ENCODE measurements at places on chromosomes 5 and 9.
A peak's percentile ranks its signal among the peaks of the same experiment; 100 is the strongest.

DNA sequence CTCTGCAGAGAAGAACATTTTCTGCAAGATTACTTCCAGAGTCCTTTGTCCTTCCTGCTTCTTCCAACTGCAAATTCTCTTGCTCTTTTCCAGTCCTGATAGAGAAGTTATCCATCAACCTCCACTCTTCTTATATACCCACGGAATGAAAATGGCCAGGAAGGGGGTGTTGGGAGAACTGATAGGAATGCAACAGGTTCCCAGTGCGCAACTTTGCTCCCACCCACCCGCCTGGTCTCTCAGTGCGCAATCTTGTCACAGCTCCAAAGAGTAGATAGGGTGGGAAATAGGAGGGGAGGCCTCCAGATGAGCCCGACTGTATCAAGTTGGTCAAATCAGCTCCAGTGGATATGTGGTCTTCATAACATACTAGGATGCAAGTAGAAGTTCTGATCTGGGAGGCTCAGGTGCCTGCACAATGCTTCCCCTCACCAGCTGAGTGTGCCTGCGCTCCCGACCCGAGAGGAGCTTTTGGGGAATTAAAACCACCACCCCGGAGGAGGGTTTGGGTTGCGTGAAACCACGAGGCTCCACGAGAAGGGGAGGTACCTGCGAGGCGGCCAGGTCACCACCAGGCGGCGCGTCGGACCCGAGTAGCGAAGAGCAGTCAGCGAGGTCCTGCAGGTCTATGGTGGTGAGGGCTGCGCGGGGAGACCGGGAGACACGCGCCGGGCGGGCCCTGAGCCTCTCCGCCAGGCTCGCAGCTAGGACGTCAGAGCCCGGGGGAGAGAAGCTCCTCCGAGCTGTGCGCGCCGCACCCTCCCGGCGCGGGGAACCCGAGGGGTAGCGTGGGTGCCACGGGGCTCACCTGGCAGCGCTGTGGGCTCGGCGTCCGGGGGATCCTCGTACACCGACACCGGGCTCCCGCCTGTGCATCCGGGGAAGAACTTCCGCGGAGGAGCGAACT is 835 bp downstream of the MCIDAS start:
- no peak for DNase-seq

DNA sequence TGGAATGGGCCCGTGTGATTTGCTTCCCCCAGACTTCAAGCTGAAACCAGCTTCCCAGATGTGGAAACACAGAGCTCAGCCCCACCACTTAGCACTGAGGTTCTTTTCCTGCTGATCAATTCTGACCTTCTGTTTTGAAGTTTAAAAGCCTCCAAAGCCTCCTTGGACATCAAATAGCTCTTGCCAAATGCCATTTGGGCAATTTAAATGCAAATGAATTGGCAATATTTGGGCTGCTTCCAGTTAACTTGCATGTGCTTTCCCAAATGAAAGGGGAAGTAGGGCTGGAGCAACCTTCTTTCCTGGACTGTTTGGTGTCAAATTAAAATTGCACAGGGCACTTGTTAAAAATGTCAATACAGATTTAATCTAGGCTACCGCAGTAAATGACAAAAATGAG is 710.5 kb downstream of the TLR4 start:
- DNase-seq, result no peak

GRCh38 chr5:150434464-150434863 is 15.1 kb downstream of the RPS14 start:
- no peak for DNase-seq

GRCh38 chr9:89021154-89021803 is 30.0 kb downstream of the S1PR3 start:
- DNase-seq, result no peak

GRCh38 chr9:14198841-14199455 is 115.0 kb downstream of the NFIB start:
- no peak for DNase-seq

DNA sequence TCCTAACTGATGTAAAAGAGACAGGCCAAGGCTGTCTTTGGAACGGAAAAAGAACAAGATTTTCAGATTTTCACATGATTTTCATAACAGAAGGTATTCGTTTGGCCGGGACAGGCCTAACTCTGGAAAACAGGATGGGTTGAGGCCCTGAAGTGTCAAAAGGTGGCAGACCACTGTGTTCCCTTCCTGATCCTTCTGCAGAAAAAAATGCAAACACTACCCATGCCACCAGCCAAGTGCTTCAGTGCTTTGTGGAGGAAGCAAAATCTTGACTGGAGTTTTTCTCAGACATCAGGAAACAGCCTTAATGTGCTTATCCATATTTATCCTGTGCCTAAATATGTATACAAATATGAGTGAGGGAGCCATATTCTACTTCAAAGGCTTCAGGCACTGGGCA is 113.5 kb upstream of the IL6ST start:
- no peak for DNase-seq

DNA sequence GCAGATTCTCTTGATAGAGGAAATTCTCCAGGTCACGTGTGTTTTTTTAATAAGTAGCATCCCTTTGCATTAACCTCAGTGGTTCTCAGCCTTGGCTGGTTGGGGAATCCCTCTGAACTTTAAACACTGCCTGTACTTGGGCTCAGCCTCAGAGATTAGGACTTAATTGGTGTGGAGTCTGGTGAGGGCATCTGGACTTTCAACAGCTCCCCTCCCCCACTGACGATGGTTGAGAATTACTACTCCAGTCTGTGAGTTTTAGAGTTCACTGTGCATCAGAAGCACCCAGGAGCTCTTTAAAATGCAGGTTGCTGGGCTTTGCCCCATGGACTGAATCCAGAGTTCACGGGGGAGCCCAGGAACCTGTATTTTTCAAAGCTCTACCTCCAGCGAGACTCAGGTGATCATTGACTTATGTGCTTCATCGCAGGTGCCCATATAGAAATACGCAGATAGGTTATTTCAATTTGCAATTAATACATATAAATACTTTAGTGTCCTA is 71.4 kb downstream of the DAPK1 start:
- DNase-seq, result no peak

DNA sequence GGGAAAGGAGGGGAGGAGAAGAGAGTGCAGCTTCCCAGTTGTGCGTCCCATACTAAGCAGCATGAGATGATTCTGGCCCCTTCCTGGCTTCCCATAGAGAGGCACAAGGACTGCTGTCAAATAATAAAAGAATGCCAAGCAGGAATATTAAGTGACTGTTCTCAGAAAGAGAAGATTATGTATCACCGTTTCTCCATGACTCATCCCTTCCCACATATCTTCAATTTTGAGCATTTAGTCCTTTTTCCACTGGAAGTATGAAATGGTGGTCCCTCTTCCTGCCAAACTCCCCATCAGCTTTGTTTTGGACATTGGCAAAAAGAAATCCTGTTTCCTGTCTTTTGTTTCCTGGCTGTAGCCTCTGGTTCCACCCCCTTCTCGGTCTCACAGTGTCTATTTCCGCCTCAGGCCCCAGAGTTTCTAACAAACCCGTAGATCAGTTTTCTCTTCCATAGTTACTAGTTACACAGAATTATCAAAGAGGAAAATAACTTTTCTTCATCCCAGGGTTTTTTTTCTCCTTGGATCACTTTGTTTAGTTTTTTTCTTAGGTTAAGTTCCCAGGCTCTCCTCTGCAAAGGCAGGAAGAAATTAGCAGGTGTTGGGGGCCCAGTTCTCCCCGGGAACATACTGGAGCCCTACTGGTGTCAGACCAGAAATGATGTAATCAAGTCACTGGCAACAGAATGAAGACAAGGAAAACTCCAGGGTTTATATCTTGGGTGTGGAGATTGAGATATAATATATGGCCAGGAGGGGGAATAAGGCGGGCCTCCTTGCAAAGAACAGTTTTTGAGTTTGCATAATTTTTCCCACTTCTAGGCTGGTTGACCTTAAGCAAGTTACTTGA is 26.4 kb upstream of the ARHGAP26 start:
- DNase-seq, result peak; percentile 74

GRCh38 chr5:32127711-32128110 is 46.4 kb downstream of the GOLPH3 start:
- DNase-seq, result no peak

DNA sequence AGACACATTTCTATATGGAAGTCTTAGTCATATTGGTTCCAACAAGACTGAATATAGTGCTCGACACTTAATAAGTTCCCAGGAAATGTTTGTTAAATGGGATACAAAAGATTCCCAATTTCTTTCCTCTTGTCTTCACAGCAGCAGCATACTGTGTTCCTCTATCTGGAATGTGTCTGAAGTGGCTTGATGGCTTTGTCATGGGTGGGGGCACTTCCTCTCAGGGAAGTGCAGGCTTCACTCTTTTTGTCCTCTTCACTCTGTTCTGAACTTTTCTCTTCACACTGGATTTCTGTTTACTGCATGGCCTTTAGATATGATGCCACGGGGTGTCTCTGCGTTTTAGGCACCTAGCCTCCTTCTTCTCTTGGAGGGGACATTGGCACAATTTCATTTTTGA is 127.7 kb upstream of the C9orf72 start:
- no peak for DNase-seq

- DNase-seq, result no peak
These were observed 54.7 kb upstream of the TSLP start for GRCh38 chr5:111016801-111017200.

- DNase-seq, result no peak
These were observed 196.1 kb downstream of the ARRDC3 start for GRCh38 chr5:91187032-91187431.

DNA sequence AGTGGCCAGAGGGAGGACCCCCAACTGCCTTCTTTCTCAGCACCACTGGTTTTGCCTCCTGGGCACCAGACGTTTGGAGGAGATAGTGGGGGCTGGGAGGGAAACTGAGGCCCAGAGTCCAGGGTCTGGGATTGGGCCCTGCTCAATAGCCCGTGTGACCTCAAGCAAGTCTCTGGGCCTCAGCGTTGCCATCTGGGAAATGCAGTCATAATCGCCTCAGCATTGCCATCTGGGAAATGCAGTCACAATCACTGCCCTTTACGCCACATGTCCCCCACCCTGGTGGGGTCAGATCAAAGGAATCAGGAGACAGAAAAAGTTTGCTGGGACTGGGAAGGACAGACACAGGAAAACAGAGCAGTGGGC is 1.6 kb downstream of the SH2D3C start:
- DNase-seq, result no peak

- DNase-seq, result peak; percentile 3
These were observed 292.3 kb downstream of the SMARCA2 start for GRCh38 chr9:2307480-2307879.

DNA sequence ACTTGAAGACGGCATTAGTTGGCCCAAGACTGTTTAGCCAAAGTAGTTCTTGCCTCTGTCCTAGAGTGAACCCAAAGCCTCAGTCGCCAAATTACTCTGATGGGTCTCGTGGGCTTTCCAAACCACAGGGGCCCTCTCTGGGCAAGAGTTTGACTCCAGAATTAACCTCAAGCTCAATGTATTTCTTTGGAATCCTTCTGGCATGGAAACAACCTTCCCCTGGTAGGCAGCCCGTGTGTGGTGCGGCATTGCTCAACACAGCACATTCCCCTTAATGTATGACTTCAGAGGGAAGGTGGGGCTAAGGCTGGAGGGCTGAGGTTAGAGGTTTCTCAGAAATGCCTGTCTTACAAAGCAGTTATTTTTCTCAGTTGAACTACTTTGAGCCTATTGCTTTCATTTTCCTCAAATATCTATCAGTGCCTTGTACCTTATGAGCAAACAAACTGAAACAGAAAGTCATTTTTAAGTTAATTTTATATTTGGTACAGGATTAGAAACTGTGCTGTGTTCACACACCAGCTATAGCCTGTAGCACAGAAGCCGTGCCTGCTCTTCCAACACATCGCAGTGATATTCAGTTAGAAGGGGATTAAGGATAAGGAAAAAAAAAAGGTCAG is 123.9 kb upstream of the HAPLN1 start:
- DNase-seq, result no peak

- no peak for DNase-seq
These were observed 597 bp downstream of the SLC31A1 start for GRCh38 chr9:113221800-113222481.

- no peak for DNase-seq
These were observed 77.7 kb downstream of the EBF1 start for GRCh38 chr5:159021901-159022556.

GRCh38 chr5:60340965-60341471 is 358.9 kb downstream of the DEPDC1B start:
- DNase-seq, result no peak

GRCh38 chr9:86945728-86946200 is 1.5 kb downstream of the GAS1 start:
- DNase-seq, result no peak

DNA sequence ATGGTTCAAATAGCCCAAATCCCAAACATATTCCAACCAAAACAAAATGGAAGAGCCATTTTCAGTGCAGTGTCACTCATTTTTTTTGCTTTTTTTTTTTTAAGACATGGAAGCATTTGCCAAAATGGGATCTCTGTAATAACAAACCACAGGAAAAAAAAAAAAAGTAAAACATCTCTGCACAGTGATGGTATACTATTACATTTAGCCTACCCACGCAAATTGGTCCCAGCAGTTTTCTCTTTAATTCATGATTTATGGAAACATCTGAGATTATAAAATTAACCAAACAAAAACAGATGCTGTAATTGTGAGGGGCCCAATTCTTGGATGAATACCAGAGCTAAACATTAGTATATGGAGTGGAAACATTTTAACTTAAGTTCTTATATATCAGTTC is 566.6 kb downstream of the ZNF608 start:
- no peak for DNase-seq

DNA sequence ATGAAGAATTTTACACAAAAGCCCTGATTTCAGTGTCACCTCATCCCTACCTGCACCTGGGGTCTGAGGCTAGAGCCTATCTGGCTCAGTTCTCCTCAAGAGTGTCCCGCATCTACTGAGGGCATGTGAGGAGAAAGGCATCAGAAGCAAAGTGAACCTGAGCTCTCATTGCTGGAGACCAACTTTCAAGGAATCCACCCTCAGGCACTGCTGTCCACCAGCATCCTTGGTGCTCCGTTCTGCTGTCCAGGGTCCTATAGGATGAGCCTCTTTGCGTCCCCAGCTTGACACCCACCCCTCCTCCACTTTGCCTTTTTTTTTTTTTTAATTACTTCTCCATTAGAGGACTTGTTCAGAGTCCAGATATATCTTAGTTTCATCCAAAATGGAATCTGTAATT is 49.5 kb downstream of the CAMSAP1 start:
- DNase-seq, result no peak

DNA sequence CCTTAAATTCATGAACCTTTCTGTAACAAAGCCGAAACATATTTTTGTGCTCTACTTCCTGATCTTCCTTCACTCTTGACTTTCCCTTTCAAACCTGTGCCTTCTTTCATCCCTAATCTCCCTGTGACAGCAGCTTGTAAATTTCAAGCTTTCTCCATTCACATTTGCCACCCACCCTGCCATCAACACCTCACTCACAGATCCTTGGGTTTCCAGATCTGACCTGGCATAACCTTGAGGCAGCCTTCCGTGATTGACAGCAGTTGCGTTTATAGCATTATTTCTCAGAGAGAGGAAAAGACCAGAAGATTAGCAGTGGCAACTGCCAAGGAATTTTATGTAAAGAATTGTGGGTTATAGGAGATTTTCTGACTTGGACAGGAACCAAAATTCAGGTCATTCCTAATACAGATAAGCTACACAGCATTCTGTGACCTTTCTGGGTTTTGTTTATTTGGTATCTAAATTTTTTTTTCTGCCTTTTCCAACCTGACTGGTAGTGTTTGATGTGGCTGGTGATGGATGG is 260.0 kb downstream of the NR2F1-AS1 start:
- no peak for DNase-seq
